Thyroid gland (tissue), 4 donors: ENCODE measurements at places on chromosomes 5 and 9. TPM values are rescaled to one million over a fixed set of nuclear protein-coding genes. Genes with fewer than 3 reads are reported as not detected.

DNA sequence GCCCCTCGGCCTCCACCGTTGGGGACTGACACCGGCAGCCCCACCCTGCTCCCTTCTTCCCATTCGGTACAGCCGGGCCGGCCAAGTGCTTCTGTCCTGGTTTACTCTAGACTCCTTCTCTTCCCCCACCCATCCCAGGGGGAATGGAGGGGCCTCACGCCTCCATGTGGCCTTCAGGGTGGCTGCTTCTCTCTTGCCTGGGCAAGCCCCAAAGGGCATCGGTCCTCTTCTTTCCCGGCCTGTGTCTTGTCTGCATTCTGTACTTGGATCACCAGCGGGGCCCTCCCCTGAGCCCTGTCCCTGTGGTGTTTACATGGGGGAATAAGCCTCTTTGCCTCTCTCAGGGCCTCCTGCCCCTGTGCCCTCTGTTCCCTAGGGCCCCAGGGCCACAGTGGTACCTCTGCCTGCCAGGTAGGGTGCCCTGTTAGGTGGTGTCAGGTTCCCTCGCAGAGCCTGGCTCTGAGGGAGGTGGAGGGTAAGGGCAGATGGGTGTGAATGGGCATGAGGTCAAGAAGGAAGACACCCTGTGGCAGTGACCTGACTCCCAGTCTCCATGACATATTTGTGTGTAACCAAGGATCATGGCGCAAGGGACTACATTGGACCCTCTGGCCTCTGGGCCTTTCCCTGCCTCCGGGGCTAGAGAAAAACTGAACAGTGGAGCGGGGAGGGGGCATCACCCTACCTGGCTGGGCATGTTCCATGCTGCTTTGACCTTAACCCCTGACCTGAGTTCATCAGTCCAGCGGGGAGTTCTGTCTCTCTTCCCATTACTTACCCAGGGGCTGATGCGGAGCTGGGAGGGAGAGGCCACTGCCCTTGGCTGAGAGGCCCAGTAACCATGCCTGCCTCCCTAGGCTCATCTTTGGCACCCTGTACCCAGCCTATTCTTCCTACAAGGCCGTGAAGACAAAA, 1.6 kb downstream of the REEP2 start:
- H3K27ac ChIP-seq = no peak overlapping the region
- DNase-seq = no peak
- no peaks in the 10 kb centered on the region for H3K27me3 ChIP-seq

- H3K27me3 ChIP-seq = no peaks in the 10 kb centered on the region
- H3K36me3 ChIP-seq = no peaks in the 10 kb centered on the region
- no peak overlapping the region for H3K27ac ChIP-seq
- DNase-seq = no peak
- H3K4me3 ChIP-seq = no peak overlapping the region
Observed at GRCh38 chr9:16974436-16974835, 104.0 kb upstream of the BNC2 start.

GRCh38 chr5:124952079-124952478, 205.6 kb upstream of the ZNF608 start:
- no peak overlapping the region for H3K27ac ChIP-seq
- no peaks in the 10 kb centered on the region for H3K36me3 ChIP-seq
- no peak overlapping the region for H3K4me3 ChIP-seq
- DNase-seq = no peak
- no peaks in the 10 kb centered on the region for H3K27me3 ChIP-seq

The HAVCR1 gene
- not detected for total RNA-seq

The SOHLH1 gene
- not detected for total RNA-seq

DNA sequence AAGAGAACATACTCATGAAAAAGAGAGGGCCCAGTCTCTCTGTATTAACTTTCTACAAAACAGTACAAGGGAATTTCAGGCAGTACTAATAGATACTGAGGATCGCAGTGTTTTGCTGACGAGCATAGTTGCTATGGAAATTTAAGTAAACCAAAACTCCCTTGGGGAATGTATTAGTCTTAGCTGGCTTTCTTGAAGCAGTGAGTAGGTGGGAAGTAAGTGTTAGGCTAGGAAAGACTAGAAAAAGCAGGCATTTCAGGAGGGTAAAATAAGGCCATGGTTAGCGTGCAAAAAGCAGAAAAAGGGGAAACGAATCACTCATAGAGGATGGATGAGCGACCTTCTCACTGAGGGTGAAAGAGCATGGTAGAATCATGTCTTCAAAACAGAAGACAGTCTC, 84.3 kb upstream of the ACTBL2 start:
- no peaks in the 10 kb centered on the region for H3K4me1 ChIP-seq
- no peaks in the 10 kb centered on the region for H3K36me3 ChIP-seq
- H3K27ac ChIP-seq = no peak overlapping the region
- no peaks in the 10 kb centered on the region for H3K27me3 ChIP-seq

DNA sequence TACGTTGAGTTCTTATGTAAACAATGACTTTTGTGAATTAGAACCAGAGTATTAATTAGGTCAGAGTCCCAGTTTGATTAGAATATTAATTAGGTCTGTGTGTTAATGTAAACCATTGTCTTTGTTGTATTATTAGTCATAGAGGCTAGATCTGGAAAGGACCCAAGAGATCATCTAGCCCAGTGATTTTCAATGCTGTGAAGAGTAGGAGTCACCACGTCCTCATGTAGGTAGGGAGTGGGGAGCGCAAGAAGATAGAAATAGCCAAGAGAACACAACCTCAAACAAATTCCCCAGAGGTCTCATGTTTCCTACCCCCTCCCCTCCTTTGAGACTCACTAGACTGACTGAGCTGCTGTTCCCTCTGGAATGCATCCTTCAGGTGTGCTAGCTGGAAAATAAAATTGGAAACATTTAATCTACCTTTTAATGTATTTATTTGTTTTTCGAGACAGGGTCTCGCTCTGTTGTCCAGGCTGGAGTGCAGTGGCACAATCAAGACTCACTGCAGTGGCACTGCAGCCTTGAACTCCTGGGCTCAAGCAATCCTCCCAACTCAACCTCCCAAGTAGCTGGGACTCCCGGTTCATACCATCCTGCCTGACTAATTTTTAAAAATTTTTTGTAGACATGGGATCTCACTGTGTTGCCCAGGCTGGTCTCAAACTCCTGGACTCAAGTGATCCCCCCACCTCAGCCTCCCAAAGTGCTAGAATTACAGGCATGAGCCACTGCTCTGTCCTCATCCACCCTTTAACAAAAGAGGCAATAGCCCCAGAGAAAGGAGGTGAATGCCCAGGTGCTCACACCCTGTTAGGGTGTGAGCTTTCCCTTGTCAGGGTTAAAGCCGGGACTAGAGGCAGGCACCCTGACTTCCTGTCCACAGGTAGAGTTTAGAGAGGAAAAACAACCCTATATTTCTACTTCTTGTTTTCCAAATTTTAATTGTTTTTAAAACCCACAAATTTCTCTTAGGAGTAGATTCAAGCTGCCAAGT, 92.9 kb downstream of the INIP start:
- no peak for DNase-seq
- no peaks in the 10 kb centered on the region for H3K27me3 ChIP-seq
- H3K4me3 ChIP-seq = no peak overlapping the region
- H3K27ac ChIP-seq = no peak overlapping the region
- no peaks in the 10 kb centered on the region for H3K36me3 ChIP-seq

GRCh38 chr5:135085936-135086725, 52.1 kb upstream of the PITX1 start:
- no peak for DNase-seq
- H3K27me3 ChIP-seq = no peaks in the 10 kb centered on the region
- H3K4me1 ChIP-seq = no peaks in the 10 kb centered on the region
- no peaks in the 10 kb centered on the region for H3K36me3 ChIP-seq
- H3K4me3 ChIP-seq = no peak overlapping the region

DNA sequence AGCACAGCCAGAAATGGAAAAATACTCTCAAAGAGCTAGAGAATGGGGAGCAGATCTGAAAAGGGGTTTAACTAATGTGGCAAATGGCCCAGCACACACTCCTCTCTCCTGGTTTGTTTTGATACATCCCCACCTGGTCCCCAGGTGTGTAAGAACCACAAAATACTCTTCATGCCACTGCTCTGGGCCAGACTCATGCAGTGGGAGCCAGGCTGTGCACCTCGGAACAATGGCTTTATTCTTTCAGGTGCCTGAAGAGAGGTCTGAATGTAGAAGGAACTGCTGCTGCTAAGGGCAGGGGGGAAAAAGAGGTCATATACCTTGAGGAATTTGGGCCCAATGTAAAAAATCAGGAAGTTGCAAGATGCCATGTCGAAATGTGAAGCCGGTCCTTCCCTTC, 123.9 kb upstream of the ADAMTSL1 start:
- DNase-seq = no peak
- H3K4me1 ChIP-seq = peaks cover 5% of the 10 kb centered on the region
- no peaks in the 10 kb centered on the region for H3K36me3 ChIP-seq
- no peaks in the 10 kb centered on the region for H3K27me3 ChIP-seq
